ENCODE measurements at places on chromosomes 7 and 10. TPM values are rescaled to one million over a fixed set of nuclear protein-coding genes. Genes with fewer than 3 reads are reported as not detected.

The ADAM12 gene
- total RNA-seq, result 1.8 TPM

- DNase-seq, result no peak
Measured at GRCh38 chr7:6148724-6149360, 117.7 kb downstream of the ANKRD61 start.

GRCh38 chr10:43843321-43844101, 194.8 kb upstream of the ZNF32 start:
- no peak for DNase-seq

GRCh38 chr10:130368761-130369560, 232.8 kb downstream of the GLRX3 start:
- DNase-seq, result no peak

GRCh38 chr7:2437537-2438148, 34.2 kb downstream of the CHST12 start:
- no peak for DNase-seq

Measured in progenitor cell of endocrine pancreas (in vitro differentiated cells).